ENCODE measurements at places on chromosomes 13 and 19.

GRCh38 chr13:97441368-97441767 is 7.4 kb downstream of the RAP2A start:
- DNase-seq: no peak

DNA sequence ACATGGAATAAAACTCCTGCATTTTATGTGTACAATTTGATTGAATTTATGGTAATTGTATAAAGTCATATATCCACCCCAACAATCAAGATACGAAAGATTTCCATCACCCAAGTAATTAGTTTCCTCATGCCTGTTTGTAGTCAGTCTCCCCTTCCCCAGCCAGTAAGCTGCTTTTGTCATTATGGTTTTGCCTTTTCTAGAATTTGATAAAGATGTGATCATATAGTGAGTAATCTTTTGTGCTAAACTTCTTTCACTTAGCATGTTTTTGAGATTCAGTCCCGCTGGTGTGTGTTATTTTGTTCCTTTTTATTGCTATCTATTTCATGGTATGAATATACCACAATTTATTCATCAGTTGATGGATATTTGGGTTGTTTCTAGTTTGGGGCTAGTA is 16.0 kb downstream of the ITM2B start:
- no peak for DNase-seq

DNA sequence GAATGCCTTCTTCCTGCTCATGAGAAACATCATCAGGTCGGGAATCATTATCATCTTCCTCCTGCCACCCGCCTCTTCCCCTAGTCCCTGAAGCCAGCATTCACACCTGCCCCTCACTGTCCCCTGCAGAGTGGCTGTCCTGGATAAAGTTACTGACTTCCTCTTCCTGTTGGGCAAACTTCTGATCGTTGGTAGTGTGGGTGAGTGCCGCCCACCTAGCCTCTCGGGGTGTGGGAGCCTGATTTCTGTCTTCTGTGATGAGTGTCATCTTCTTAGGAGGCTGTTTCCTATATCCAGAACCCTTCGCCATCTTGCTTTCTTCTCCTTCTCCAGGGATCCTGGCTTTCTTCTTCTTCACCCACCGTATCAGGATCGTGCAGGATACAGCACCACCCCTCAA is 12.5 kb downstream of the SLC44A2 start:
- no peak for DNase-seq

DNA sequence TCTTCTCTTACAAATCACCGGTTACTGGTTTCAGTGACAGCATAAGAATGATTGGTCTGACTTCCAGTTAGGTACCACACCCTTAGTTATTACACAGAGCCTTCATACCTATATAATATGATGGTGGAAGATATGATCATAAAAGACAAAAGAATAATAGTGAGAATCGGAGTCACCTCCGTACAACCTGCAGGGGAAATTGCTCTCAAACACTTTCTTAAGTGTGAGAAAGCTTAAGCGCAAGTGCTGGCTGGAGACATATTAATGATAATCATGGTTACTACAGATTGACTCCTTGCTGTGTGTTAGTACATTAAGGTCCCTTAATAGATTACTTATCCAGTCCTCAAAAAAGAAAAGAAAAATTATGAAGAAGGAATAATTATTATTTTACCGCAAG is 1.8 kb upstream of the LHFPL6 start:
- DNase-seq: no peak

DNA sequence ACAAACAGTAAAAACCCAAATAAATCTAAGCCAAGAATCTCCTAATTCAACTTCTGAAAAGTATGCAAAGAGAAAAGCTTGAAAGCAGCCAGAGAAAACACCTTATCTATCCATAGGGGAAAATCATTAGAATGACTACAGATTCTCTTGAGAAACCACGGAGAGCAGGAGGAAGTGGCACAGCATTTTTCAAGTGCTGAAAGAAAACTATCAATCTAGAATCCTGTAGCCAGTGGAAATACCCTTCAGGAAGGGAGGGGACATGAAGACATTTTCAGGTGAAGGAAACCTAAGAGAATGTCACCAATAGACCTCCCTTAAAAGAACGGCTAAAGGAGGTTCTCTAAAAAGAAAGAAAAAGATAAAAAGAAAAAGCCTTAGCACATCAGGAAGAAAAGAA is 66.2 kb upstream of the XPO4 start:
- DNase-seq: no peak

DNA sequence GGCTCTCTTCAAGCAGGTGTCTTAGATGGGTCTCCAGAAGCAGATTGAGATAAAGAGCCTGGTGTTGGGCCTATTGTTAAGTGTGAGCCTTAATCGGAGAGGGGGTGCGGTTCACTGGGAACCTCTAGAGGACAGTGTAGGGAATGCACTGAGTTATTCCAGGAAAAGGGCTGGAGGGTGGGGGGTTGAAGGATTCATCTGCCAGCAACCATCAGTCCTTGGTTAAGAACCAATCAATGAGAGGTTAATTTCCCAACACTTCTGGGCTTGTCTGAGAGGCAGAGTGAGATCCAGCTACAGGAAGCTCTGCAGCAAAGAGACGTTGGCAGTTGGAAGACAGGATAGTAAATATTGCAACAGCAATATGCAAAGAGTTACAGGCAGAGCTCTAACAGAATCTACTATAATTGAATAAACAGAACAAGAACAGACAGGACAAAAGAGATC is 28.7 kb downstream of the CYP4F2 start:
- no peak for DNase-seq

DNA sequence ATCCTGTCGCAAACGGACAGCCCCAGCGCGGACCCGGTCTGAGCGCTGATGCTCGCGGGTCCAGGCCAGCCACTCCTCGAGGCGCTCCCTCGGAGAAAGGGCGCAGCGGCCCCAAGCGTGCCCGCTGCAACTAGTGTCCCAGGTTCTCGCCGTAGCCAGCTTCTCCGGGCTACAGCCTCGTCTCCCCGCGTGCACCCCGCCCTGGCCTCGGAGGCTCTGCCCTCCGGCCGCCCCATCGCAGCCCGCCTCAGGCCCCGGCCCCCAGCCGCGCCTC is 487 bp downstream of the FLT1 start:
- no peak for DNase-seq

GRCh38 chr19:46737298-46737654 is 8.6 kb upstream of the FKRP start:
- DNase-seq: no peak

GRCh38 chr19:49335071-49335783 is at the start of gene CD37:
Gene CD37, plus strand, starts transcription at chr19:49335406. Its CDS starts 135 bp downstream, at chr19:49335541.
- peak; percentile 75 for DNase-seq

DNA sequence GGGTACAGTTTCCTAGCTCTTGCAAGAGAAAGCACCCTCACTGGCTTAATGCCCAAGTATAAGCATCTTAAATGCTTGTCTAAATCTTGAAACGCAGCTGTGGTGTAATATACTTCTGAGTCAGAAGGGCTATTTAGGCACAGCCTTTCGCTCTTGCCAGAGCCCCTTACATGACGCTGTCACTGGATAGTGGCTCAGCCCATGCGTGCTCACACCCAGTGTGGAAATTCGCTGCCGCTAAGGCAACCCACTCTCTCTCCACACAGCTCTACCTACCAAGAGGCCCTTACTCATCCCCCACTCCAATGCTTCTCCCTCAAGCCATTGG is 24.0 kb downstream of the UQCRFS1 start:
- DNase-seq: no peak

GRCh38 chr13:69391756-69392155 is 715.9 kb upstream of the ATXN8OS start:
- no peak for DNase-seq

- no peak for DNase-seq
Measured at GRCh38 chr13:95207769-95208366, 93.4 kb downstream of the ABCC4 start.

GRCh38 chr13:88908961-88909441 is 1237.8 kb downstream of the SLITRK5 start:
- DNase-seq: no peak

- DNase-seq: no peak
Measured at GRCh38 chr19:35733180-35734125, 8.8 kb downstream of the IGFLR1 start.

DNA sequence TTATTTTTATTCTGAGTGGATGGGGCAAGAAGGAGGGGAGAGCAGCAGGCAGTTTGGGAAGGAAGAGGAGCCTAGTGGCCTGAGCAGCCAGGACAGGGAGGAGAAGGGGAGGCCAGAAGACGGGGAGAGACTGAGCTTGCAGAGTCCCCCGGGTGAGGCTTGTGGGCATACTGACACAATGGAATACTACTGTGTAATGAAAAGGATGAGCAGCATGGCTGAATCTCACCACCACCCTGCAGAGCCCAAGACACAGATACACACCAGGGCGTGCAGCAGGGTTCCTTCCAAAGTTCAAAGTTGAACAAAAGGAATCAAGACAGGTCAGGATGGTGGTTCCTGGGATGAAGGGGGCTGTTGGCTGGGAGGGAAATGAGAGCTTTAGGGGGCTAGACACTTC is 8.1 kb upstream of the SMG9 start:
- no peak for DNase-seq

- DNase-seq: no peak
Measured at GRCh38 chr13:110471156-110471832, 90.2 kb downstream of the RAB20 start.

DNA sequence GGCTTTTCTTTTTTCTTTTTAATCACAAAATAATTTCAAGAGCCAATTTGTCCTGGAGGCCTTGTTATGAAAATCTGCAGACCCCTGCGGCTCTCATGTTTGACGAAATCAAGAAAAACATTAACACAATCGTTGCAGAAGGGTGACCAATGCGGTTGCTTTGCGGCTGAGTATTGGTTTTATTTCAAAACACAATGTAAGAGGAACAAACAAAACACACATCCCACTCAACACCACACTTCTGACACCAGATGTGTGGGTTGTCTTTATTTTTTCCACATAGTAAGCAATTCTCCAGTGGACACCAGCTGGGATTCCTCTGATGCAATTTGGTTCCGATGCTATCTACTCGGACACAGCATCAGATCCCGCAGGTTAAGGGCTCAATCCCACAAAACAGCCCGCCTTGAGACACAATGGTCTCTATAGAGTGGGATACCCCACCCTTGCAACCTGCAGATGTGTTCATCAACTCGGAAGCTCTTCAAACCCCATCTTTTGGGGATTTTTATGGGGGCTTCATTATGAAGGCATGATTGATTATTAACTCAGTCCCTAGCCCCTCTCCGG is 21.9 kb upstream of the CCDC124 start:
- no peak for DNase-seq

- peak; percentile 65 for DNase-seq
Measured at GRCh38 chr19:9914315-9915207, 21.8 kb downstream of the OLFM2 start.

DNA sequence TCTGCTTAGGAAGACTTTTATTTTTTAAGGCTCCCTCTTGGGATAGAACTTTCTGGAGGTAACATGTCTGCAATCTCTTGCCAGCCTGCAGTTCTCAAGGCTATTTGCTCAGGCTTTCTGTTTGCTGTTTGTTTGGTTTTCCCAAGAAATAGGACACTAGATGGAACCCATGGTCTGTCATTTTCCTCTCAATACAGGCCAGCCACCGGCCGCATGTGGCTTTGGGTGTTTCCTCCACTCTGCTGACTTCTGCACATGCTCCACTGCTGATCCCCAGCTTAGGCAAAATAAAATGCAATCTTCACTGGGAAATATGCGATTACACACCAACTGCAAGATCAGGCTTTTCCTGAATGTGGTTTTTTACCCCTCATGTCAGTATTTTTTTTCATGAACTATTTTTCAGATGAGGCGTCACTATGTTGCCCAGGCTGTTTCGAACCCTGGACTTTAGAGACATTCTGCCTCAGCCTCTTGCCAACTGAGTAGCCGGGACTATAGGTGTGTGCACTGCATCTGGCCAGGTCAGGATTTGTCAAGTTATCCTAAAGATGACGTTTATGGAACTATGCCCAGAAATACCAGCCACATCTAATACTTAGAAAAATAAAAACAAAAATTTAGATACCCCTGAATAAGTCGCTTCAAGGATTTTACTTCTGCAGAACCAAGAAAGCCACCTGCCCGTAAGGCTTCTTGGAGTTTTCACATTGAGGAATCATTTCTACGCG is 94.3 kb upstream of the PABPC3 start:
- DNase-seq: no peak

DNA sequence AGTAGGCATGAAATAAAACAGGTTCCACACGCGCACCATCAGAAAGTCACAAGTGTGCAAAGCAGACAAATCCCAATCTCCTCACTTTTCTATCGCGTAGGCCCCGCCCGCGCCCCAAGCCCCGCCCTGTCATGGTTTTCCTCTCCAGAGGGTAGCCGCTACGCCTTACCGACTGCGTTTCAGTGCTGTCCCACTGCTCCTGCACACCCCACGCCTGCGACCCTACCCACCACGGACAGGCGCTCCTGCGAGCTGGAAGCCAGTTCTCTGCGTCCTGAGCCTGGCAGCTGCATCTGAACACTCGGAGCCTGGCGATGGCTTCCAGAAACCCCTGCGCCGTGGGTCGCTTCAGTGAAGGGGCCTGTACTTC is 379 bp upstream of the ZNF470 start:
- peak; percentile 11 for DNase-seq

GRCh38 chr13:36752673-36753072 is 66.3 kb upstream of the RFXAP start:
- DNase-seq: no peak

All from T-helper 2 cell (primary cell).